Cerebellum (tissue), 4 donors: ENCODE measurements at places on chromosomes 4 and X.

DNA sequence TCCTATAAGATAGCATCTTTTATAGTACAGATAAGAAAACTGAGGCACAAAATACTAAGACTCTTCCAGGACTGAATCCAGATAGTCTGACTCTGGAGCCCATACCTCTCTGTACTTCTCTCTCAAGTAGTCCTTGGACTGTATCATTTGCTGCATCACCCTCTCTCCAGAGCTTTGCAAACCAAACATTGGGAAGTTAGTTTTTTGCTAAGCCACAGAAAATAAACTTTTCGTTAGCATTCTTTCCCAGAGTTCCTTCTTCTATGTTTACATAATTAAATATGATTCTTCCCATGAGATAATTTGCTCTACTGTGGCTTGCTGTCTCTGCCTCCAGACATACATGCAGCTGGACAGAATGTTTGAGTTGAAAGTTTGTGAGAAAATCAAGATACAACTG, 22.0 kb downstream of the PPEF2 start:
- no peak for DNase-seq

- no peak for DNase-seq
Observed at GRCh38 chrX:150310417-150310816, 52.7 kb upstream of the MAMLD1 start.

DNA sequence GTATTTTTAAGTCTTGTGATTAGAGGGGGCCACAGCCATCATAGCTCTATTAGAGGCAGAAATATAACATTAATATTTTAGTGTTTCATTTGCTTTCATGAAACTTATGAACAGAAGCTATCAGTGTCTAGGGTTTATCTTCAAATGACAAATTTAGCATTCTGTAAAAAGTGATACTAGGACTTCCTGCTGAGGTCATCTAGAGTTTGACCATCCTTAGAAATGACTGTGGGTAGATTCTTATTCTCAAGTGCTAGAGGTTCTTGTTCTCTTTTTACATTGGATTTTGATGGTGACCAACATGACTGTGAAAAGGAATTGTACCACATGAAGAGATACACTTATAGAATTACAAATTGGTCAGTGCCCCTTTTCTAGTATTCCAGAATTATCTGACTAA, 568.6 kb downstream of the RPA4 start:
- no peak for DNase-seq

GRCh38 chrX:10140264-10140663, 16.5 kb upstream of the CLCN4 start:
- no peak for DNase-seq

DNA sequence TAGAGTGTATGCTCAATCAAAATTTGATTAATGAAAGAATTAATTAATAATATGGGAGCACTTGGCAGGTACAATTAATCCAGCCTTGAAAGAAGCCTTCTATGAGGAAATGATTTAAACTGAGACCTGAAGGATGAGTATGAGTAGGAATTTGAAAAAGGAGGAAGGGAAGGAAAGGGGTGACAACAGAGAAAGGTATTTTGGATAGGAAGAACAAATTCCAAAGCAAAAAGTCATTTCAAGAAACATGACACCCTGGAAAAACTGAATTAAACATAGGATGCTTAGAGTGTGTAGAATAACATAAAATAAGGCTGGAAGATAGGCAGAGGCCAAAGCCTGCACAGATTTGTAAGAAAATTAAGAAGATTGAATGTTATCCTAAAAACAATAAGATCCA, 29.6 kb downstream of the PHOX2B start:
- no peak for DNase-seq

GRCh38 chr4:100190643-100191600, 654 bp upstream of the DDIT4L start:
- DNase-seq: no peak

DNA sequence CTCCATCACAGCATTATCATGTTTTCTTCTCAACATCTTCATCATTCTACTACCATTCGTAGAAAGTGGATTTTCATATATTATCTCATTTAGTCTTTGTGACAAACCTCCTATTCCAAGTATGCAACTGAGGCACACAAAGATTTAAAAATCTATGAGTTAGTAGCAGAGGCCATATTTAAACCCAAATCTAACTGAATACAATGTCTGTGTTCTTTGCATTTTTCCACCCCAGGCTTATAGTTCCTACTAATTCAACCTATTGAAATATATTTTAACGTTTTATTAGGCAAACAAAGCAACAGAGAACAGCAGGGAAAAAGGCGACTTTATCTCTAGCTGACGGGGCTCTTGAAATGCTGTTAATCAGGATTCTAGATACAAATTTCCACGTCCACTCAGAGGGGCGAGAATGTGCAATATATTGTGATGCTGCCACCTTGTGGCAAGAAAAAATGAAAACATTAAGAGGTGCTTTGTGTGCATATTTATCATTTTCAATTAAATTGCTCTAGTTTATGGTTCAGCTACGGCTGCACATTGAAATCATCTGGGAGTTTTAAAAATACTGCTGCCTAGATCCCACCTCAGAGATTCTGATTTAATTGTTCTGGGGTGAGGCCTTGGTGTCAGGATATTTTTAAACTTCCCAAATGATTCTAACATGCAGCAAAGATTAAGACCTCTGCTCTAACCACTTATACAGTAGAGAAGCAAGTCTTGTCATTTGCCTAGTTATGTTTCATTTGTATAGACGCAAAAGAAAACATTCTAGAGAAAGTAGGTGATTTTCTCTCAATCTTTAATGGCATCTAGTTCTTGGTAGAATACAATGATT, 315.9 kb downstream of the MAPK10 start:
- peak; percentile 30 for DNase-seq

GRCh38 chr4:74402692-74403456, 37.9 kb downstream of the EREG start:
- no peak for DNase-seq

- DNase-seq: no peak
Observed at GRCh38 chr4:40524366-40525041, 105.2 kb downstream of the RBM47 start.

GRCh38 chr4:42655921-42656678, 805 bp downstream of the ATP8A1 start:
- peak; percentile 34 for DNase-seq

DNA sequence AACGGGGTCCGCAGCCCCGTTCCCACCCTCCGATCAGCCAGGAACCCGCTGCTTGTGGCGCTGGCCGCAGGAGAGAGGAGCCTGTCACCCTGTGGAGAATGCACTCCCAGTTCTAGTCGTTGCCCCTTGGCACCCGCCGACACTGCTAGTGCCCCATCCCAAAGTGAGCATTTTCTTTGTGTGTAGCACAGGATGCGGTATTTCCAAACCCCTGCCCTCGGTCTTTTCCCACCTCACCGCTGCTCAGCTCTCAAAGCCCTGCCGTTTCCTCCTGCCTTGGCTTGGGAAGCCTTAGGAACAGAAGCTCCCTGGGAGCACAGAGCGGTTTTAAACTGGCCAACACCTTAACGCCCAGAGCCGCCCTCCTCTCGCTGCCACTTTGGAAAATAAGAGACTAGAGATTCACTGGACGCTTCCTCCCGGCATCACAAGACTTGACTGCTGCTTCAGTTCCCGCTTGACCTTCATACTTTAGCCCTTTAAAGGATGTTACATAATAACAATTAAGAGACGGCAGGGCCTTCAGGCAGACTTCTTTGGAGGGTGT, 772 bp downstream of the CYP4V2 start:
- peak; percentile 54 for DNase-seq

- DNase-seq: peak; percentile 8
Observed at GRCh38 chr4:23135792-23136645, 443.3 kb downstream of the GBA3 start.

DNA sequence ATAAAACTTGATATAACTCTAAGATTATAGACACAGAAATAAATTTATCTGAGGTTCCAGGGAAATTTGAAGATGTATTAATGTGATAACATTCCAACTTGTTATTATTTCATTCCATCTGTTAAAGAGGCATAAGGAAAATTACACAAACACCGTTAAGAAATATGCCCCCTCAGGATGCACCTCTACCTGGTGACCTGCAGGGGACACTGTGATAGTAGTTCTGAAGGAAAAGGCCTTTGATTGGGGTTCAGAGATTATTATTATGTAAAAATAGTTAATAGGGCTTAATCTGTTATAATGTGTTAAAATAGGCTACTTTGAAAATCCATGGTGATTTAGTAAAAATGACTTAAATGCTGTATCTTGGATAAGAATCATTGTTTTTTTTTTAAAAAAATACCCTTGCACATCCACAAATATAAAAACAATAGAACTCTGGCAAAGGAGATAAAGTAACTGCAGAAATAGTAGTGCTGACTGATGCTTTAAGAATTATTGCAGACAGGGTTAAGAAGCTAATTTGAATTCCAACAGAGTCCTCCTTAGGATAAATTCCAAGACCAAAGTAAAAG, 6.1 kb upstream of the ABRAXAS1 start:
- peak; percentile 11 for DNase-seq
